Hypothalamus (tissue), 51 donors: ENCODE measurements at places on chromosomes 3 and 15.

GRCh38 chr3:8416965-8417364 lies 84.7 kb upstream of the LMCD1 start:
- no peak for DNase-seq

DNA sequence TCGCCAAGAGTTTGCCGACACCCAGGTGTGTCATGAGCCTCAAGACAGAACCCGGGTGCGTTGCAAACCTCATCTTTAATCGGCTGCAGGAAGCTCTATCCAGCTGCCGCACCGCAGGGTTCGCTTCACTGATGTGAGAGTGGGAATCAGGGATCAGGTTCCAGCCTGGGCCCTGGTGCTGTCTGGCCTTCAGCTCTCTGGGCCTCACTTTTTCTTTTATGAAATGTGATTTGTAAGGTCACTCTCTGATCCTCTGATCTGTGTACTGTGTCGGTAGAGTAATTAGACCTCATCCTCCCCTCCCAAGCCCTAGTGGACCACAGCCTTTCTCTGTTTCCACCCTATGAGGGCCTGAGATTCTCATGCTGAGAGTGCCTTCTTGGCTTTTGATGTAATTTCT lies 202.8 kb upstream of the UBE2E1 start:
- DNase-seq: no peak

DNA sequence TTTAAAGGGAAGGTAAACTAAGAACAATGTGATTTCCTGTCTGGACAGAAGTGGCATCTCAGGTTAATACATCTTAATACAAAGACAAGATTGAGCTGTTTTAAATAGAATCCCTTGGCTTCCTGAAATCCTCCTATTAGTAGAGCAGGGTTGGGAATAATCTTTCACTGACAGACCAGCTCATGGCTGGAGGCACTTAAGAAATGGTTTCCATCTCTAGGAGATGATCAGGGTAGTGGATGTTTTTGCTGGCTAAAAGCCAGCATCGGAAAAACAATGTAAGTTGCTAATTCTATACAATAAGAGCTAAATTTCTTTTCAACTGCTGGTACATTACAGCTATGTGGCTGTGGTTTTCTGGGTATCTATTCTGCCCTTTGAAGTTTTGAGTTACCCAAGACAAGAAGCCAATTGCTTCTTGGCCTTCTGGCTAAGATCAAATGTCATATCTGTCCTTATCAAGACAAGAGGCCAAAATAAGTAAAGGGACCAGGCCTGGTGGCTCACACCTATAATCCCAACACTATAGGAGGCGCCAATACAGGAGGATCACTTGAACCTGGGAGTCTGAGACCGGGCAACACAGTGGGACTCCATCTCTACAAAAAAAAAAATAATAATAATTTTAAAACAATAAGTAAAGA lies 49.6 kb downstream of the SHQ1 start:
- no peak for DNase-seq

GRCh38 chr3:196726788-196727675 lies 12.6 kb upstream of the PAK2 start:
- DNase-seq: no peak

DNA sequence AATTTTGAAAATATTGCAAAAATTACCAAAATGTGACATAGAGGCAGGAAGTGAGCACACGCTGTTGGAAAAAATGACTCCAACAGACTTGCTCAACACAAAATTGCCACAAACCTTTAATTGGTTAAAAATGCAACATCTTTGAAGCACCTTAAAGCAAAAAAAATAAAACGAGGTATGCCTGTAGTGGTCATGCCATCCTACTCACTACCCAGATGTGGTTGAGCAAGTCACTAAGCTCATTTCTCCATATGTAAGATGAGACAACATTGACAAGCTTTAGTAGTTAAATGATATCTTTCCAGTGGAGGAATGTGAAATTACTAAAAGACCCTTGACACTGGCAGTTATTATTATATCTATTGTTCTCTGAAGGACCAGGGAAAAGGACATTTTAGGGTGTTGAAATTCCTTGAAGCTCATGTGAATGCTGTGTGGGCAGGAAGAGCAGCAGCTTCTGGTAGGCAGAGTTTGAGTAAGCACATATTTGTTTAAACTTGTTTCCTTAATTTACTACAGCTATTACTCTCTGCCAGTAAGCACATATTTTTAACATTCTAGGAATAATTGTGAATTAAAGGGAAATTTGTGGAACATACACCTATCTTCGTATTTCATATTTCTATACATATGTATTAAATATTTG lies 131.6 kb upstream of the P2RY1 start:
- DNase-seq: no peak

DNA sequence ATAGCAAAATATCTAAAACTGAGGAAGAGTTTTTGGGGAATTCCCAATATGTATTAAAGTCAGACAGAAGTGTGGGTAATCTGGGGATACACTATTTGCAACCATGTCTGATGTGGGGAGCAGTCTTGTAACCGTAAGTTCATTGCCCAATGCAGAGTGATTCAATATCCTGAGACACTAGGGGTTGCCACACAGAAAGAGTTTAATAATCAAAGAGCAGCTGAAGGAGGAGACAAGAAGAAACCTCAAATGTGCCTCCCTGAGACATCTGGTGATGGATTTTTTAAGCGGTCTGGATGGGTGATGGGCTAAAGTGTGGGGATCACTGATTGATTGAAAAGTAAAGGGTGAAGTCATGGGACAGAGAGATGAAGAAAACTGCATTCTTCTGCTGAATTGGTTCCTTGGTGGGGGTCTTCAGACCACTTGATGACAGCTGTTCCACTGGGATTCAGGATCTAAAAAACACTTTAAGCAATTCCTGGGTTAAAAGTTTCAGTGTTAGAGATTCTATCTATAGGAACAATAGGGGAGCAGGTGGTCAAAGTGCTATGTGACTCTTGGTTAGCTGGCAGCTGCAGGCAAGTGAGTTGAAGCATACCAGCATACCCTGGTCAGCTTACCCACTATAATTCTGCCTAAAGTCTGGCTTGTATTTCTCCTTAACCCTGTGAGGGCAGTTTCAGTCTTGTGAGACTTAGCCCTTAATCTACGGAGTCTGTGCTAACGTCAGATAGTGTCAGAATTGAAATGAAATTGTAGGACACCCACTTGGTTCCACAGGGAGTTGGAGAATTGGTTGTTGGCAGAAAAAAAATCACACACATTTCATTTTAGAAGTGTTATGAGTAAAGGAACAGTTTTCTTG lies 425.9 kb upstream of the TGFBR2 start:
- DNase-seq: no peak
